Bronchial epithelial cell (primary cell): ENCODE measurements at places on chromosomes 4 and X. TPM values are rescaled to one million over a fixed set of nuclear protein-coding genes. Genes with fewer than 3 reads are reported as not detected.

SYN1 gene
- total RNA-seq = 0.26 TPM in 1 of 2 replicates, not detected in the other

GRCh38 chr4:128951316-128951715 is 141.8 kb downstream of the JADE1 start:
- DNase-seq = no peak

HTR2C gene
- not detected in 2 replicates for total RNA-seq

- DNase-seq = no peak
Observed at GRCh38 chrX:134985479-134985878, 5.3 kb upstream of the SMIM10 start.

MGAT4D gene
- total RNA-seq = not detected in 2 replicates
